Fibroblast of skin of scalp (primary cell): ENCODE measurements at places on chromosomes 1 and 21.

- no peak for DNase-seq
Measured at GRCh38 chr21:42671778-42672593, 18.6 kb downstream of the PDE9A start.

DNA sequence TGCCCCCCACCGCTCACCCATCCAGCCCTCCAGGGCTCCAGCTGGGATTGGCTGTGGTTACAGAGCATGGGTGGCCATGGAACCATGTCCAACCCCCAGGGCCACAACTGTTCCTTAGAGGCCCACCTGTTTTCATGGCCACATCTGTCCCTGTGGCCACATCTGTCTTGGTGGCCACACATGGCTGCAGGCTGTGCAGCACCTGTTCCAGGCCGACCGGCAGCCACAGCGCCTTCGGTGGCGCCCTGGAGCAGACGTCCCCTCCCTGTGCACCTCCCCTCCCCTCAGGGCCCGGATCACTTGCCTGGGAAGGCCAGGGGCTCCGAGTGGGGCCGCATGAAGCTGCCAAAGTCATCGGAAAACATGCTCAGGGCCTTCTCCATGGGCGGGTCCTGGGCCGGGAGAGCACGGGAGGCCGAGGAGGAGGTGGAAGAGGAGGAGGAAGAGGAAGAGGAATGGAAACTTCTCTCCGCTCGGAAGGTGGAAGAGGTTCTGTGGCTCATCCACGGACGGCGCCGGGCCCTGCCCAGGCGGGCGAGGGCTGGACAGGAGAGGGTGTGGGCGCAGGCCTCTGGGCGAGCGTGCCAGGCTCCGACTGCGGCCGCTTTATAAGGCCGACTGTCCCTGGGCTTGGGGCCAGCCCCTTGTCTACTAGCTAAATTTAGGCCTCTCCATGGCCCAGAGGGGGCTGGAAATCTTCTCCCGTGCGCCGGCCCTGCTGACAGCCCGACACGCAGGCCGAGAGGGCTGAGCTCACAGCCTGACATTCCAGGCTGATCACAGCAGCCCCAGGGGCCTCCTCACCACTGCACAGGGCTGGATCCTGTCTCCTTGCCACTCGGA lies at the start of gene HSPB7:
Gene HSPB7 (minus strand): TSS at position 583 of the 843 bp plus-strand sequence. CDS start 80 bp downstream, at position 503.
- peak; percentile 76 for DNase-seq

DNA sequence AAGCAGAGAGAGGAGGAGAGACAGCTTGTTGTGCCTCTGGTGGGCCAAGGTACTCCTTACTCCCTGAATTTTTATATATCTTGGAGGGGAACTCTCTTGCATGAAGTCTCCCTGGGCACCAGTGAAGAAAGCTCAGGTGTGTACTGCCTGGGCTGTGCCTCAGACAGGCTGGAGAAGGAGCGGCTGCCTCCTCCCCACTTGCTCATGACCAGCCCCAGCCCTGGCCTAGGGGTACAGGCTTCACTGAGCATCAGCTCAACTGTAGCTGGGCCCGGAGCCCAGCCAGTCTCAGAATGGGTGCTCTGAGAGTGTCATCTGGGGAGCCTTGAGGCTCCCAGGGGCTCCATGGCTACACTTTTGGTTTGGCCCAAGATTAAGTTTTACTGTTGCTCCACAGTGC lies 44.8 kb upstream of the TENT5C start:
- DNase-seq: no peak

DNA sequence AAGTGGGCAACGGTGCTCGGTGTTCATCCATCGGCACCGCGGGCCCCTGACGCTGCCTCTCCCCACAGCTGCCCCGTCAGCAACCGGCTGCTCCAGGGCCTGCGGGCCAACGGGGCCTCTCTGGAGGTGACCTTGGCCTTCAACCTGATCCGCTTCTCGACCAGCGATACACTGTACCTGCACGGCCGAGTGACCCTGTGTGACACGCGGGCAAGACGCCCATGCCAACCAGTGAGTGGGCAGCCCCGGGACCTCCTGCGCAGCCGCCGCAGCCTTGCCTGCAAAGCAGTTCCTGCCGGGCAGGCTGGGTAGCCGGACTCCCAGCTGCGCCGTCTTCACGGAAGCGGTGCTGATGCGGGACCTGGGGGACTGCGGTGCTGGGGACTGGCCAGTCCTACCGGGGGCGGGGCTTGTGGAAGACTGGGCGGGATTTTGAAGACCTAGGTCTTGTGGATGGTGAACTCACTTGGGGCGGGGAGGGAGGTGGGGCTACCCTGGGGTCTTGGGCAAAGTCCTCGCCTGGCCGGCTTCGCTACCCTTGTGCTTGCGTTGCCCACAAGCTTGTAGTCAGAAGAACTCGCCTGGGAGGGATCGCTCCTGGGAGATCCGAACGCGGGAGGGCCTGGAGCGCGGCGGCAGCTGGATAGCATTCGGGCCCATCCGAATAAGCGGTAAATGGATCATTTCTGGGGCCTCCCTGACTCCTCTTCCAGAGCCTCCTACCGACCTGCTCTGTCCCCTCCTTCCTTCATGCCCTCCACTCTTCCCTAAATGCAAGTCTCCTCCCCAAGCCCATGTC lies 8.8 kb upstream of the CEP85 start:
- DNase-seq: peak; percentile 23

- DNase-seq: no peak
Measured at GRCh38 chr1:180136968-180137356, 17.7 kb upstream of the QSOX1 start.

- DNase-seq: no peak
Measured at GRCh38 chr1:21068937-21069336, 107.8 kb downstream of the EIF4G3 start.

GRCh38 chr1:156901590-156901900 lies 8.0 kb downstream of the PEAR1 start:
- DNase-seq: no peak

DNA sequence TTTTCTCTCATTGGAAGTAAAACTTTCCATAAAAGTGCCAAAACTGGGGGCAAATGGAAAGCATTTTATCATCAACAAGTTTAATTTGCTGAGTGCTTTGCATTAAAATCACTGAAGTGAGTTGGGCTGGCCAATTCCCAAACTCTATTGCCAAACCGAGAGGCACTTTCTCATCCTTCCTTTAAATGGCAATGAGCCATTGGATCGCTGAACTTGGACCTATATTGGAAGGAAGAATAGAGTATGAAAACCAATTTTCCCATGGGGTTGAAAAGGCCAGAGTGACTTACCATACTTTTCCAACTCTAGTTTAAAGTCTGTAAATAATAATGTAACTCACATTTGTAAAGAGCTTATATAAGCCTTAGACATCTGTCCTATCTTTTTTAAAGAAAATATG lies 189.1 kb upstream of the C1orf87 start:
- no peak for DNase-seq

DNA sequence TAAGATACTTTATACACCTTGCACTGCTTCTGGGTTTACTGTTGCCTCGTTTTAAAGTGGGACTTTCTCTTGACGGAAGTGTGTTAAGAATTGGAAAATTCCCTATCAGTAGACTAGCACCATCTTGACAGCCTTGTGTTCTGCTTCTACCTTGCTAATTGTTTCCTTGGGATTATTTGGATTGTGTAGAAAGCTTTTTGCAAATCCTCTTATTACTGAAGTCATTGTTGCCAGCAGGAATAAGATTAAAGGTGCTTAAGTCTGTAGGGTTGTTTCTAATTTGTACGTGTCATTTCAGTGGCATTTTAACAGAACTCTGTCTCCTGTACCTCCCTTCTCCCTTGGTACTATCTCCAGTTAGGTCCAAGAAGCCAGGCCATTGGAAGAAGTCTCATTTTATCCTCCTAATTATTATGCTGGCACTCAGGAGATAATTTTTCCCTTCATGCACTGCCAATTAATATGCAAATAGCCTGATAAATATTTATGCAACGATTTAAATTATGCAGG lies 107.7 kb downstream of the POU2F1 start:
- DNase-seq: no peak

DNA sequence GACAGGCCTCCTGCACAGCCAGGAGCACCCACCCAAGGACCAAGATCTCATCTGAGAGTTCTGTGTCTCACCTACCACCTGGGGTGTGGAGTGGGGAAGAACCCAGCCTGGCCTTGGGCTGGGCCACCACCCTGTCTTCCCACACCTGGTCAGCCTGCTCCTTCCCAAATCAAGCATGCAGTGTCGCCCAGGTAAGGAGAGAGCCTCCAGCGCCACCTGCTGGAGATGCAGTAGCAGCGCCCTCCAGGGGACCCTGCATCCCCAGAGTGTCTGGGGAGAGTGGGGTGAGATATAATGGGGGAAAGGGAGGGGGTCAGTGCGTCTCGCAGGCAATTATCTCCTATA lies 32.3 kb downstream of the KIAA2013 start:
- peak; percentile 28 for DNase-seq

GRCh38 chr1:159040893-159041724 lies 31.4 kb downstream of the IFI16 start:
- DNase-seq: no peak
